ENCODE measurements at places on chromosomes 7 and 10.

DNA sequence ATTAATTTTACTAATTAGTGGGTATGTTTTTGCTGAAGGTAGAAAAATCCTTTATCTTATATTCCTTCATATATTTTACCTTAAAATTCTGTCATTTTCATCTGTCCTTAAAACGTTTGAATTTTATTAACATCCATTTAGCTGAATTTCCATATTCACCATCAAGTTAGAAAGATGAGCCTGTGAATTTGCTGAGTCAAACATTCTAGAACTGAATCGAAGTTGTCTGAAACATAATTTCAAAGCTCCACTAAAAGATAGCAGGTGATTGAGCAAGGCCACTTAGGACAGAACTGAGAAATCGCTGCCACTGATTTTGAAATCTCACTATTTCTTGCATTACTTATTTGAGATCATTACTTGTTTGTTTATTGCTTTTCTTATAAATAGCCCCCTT is 17.5 kb downstream of the HGF start:
- DNase-seq = no peak

GRCh38 chr10:14571866-14572507 is 202.7 kb downstream of the FAM107B start:
- DNase-seq = peak; percentile 76

DNA sequence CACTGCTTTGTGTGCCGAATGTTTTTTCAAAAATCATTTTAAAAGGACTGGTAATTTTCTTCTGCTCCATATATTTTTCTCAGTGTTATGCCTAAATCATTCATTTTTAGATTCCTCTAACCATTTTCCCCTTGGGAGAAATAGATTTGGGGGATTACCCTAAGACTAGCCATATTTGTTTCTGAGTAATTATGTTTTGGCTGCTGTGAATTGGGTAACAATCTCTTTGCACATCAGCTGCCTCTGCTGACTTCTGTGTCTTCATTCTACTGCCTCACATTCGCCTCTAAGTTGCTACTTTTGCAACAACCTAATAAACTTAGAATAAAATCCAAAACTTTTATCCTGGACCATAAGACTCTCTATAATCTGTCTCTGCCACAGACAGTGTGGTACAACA is 18.5 kb upstream of the MRC1 start:
- no peak for DNase-seq

DNA sequence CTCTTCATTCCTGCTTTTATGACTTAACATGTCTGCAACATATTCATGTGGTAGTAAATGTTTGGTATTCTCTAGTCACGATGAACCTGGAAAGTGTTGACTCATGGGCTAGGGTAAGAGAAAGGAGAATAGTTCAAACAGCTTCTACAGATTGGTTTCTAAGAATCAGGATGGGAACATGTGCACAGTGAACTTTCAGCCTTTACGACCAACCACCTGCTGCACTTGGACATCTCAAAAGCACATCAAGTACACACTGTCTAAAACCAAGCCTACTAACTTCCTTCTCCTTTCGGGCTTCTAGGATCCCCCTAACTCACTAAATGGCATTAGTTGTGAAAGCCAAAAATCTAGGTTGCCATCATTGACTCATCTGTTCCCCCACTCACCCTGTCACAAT is 85.5 kb downstream of the CUL2 start:
- DNase-seq = no peak

GRCh38 chr7:118184565-118184940 is 589 bp downstream of the LSM8 start:
- no peak for DNase-seq

DNA sequence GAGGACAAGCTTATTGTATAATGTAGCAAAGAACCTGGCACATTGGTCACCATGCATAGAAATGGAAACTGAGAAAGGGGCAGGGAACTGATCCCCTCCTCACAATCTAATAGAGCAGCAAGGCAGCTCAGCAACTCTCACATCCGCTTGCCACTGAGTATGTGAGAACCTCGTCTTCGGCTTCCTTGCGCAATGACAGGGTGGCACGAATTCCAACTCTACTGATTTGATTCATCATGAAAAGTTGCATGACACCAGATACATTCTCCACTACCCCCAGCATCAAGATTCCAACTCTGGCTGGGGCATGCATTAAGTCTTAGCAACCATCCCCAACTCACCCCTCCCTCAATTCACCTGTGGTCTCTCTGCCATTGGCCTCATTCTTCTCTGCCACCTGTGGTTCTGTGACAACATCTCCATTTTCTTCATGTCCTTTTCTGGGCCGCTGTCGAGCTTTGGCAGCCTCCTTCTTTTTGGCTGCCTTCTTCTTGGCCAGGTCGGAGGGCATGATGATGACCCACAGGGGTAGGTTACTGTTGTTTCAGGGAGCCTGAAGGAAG is 976 bp downstream of the ABCF2 start:
- DNase-seq = no peak

- no peak for DNase-seq
Observed at GRCh38 chr7:55033236-55033846, 14.5 kb downstream of the EGFR start.

- no peak for DNase-seq
Observed at GRCh38 chr10:14700546-14700945, 74.2 kb downstream of the FAM107B start.

DNA sequence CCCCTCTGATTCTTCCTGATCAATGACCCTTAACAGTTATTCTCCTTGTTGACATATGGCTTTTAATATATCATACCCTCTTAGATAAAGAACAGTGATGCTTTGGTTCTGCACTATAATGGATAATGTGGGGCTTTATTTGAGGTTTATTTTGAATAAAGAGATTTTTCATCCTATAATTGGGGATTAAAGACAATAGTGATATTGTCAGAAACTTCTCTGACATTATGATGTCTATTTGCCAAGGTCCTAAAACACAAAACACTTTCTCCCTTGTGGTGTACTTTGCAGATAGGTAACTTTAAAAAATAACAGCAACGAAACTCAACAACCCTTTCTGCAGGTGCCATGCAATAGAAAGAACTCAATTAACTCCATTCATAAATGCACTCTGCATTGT is 243.6 kb upstream of the RHOBTB1 start:
- no peak for DNase-seq

DNA sequence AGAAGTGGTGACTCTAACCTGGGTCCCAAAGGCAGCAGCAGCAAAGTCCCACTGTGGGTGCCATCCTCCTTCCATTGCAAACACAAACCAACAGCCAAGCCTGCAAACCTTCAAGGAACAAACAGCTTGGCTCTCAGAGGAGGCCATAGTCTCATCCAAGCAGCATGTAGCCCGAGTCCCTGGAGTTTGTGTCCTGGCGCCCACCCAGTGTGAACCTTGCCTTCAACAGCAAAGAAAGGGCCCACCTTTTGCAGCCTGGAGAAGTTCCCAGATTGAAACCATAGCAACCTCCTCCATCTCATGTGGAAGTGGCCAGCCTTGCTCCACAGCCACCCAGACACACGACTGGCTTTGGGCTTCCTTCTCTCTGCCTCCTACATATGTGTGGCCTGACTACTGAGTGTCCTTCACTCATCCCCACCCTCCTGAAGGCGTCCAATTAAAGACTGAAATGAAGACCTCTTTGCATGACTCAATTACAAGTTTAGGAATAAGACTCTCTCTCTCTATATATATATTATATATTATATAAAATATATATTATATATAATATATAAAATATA is 106.1 kb downstream of the C10orf90 start:
- DNase-seq = no peak

- DNase-seq = no peak
Observed at GRCh38 chr7:101595246-101595645, 33.9 kb downstream of the MYL10 start.

DNA sequence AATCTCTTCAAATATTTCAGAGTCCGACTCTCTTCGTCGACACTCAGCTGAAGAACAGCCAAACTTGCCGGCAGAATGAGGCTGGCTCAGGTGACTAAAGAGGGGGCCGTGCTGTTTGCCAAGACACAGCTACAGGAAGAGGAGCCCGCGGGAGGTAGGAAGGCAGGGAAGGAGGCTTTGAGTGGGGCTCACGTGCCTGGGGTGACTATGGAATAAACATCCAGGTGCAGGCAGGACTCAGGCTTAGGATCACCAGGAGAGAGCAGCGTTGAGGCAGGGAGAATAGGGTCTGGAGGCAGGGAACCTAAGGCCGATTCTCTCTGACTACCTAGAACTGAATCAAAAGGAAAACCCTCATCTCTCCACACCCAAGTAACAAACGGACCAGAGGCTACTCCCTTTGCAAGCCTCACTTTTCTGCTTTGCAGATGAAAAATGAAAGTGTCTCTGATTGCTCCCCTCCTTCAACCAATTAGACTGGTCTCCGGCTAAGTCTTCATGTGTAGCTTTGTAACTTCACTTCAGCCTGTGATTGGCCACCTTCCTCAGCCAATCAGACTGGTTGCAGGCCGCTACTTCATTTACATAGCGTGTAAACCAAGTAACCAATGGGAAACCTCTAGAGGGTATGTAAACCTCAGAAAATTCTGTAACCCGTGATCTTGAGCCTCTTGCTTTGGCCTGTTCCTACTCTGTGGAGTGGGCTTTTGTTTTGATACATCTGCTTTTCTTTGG is 19.7 kb upstream of the BNIP3 start:
- peak; percentile 41 for DNase-seq

DNA sequence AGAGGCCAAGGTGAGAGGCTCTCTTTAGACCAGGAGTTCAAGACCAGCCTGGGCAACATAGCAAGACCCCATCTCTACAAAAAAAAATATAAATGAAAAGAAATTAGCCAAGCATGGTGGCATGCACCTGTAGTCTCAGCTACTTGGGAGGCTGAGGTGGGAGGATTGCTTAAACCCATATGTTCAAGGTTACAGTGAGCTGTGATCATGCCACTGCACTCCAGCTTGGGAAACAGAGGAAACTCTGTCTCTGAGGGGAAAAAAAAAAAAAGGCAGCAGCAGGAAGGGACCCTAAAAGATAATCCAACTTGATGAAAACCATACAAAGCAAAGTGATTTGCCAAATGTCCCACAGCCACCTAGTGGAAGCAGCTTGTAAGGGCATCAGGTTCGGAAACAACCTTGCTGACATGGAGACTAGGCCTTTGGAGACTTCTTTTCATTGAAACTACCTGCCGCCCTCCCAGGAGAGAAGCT is 15.6 kb upstream of the PBLD start:
- DNase-seq = peak; percentile 46

GRCh38 chr10:116324227-116324950 is at the start of gene CCDC172:
Gene CCDC172 (plus strand): TSS chr10:116324448. CDS start chr10:116325012, 564 bp downstream.
- no peak for DNase-seq

DNA sequence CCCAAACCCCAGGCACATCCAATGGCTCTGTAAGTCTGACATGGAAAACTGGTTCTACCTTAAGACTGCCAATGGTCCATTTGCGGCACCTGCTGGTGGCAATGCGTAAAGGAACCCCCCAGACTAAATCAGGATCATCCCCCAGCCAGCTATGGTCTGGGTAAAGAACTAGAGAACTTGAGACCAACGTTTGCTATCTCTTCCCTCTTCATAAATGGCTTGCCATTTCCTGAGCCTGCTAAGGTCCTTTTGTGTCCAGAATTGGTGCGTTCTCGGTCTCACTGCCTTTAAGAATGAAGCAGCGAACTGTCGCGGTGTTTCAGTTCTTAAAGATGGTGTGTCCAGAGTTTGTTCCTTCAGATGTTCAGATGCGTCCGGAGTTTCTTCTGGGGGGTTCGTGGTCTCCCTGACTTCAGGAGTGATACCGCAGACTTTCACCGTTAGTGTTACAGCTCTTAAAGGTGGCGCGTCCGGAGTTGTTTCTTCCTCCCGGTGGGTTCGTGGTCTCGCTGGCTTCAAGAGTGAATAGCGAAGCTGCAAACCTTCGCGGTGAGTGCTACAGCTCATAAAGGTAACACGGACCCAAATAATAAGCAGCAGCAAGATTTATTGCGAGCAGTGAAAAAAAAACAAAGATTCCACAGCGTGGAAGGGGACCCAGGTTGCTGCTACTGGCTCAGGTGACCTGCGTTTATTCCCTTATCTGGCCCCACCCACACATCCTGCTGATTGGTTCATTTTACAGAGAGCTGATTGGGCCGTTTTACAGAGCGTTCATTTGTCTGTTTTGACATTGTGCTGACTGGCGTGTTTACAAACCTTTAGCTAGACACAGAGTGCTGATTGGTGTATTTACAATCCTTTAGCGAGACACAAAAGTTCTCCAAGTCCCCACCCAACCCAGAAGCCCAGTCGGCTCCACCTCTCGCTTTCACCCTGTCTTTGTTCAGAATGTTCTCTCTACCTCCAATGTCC is 95.4 kb downstream of the ELMO1 start:
- peak; percentile 83 for DNase-seq

DNA sequence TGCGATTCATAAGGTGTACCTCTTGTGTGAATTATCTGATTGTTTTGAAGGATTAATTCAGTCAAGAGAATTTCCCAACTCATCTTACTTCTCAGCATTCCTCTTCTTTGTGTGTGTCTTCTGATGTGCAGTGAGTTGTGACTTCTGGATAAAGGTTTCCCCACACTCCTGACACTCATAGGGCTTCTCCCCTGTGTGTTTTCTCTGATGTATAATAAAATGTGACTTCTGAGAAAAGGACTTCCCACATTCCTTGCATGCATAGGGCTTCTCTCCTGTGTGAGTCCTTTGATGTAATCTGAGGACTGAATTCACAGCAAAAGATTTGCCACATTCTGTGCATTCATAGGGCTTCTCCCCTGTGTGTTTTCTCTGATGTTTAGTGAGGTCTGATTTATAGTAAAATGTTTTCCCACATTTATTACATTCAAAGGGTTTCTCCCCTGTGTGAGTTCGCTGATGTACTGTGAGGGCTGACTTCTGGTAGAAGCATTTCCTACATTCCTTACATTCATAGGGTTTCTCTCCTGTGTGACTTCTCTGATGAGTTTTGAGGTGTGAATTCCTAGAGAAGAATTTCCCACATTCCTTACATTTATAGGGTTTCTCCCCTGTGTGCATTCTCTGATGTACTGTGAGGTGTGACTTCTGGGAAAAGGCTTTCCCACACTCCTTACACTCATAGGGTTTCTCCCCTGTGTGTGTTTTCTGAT is 24.2 kb downstream of the ZNF25 start:
- DNase-seq = no peak

DNA sequence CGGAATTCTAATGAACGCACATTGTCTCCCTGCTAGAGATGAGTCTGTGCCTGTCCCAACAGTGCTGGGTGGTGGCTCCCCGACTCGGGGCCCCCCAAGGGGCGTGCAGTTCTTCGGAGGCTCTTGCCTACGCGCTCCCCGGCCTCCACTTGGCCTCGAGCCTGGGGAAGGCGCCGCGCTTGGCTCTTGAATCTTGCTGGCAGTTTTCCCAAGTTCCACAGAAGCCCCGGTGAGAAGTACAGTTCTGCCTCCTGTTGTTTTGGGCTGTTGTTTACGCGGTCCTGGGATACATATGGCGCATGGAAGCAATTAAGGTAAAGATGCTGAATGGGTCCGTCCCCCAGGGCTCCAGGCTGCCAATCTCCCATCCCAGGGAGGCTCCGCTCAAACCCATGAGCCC is 32.6 kb upstream of the UNCX start:
- no peak for DNase-seq

DNA sequence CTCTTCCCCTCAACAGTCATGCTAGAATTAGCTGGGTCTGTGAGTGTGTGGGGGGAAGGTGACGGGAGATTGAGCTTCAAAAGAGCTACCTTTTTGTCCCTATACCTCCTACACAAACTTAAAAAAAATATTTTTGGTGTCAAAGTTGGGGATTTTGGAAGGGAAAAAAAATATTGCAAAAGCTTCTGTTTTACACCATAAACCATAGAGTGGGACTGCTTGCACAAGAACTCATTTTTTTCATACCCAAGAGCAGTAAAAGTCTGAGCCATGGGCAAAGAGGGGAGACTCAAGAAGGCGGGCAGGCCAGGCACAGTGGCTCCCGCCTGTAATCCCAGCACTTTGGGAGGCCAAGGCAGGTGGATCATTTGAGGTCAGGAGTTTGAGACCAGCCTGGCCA is 9.4 kb upstream of the ZDHHC4 start:
- no peak for DNase-seq

- no peak for DNase-seq
Observed at GRCh38 chr7:44378744-44379143, 53.4 kb upstream of the CAMK2B start.
